ENCODE measurements at places on chromosomes 6 and 20.
A peak's percentile ranks its signal among the peaks of the same experiment; 100 is the strongest.

GRCh38 chr20:25053255-25054031 lies 4.5 kb downstream of the ACSS1 start:
- DNase-seq: no peak

GRCh38 chr6:127950566-127951145 lies 49.8 kb upstream of the THEMIS start:
- DNase-seq: no peak

- no peak for DNase-seq
These were observed 19.8 kb downstream of the MDN1 start for GRCh38 chr6:89799756-89800155.

GRCh38 chr6:107932580-107932979 lies 25.4 kb downstream of the SEC63 start:
- no peak for DNase-seq

GRCh38 chr20:21500599-21500998 lies 13.3 kb downstream of the NKX2-2 start:
- no peak for DNase-seq

DNA sequence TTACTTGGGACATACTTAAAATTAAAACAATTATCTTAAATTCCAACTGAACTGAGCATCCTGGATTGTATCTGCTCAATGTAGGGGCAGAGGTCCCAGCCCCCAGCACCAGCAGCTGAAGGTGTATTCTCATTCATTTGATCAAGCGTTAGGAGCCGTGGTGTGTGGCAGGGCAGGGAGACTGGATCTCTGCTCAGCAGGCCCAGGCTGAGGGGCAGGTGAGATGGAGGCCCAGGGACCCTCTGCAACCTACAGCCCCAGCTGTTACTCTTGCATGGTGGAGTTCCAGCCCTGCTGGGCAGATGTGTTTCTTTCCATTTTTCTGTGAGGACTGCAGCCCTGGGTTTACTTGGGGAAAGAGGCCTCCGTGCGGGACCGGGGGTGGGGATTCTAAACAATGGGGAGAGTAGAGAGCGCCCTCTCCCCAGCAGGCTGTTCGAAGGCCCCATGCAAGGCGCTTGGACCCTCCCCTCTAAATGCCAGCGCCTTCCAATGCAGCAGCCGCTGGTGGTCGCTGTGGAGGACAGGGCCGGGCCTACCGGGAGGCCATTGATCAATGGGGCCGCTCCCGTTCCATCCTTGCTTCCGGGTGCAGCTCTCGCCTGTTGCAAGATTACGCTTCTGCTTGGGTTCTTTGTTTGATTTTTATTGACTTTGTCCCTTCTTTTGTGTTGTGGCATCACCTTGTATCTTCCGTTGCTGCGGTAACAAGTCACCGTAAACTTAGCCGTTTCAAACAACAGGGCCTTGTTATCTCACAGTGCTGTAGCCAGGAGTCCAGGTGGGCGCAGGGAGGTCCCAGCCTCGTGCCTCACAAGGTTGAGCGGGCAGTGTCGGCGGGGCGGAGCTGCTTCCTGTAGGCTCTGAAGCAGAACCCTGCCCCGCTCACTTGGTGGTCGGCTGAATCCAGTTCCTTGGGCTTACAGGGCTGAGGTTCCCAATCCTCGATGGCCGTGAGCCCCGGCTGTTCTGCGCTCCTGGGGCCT lies 134.8 kb upstream of the PHACTR3 start:
- no peak for DNase-seq

GRCh38 chr6:96304997-96305396 lies 216.6 kb upstream of the UFL1 start:
- DNase-seq: no peak

GRCh38 chr6:152750694-152751093 lies at the start of gene VIP:
Gene VIP (plus strand): TSS chr6:152750797. CDS start chr6:152752178, 1,381 bp downstream.
- peak; percentile 60 for DNase-seq

DNA sequence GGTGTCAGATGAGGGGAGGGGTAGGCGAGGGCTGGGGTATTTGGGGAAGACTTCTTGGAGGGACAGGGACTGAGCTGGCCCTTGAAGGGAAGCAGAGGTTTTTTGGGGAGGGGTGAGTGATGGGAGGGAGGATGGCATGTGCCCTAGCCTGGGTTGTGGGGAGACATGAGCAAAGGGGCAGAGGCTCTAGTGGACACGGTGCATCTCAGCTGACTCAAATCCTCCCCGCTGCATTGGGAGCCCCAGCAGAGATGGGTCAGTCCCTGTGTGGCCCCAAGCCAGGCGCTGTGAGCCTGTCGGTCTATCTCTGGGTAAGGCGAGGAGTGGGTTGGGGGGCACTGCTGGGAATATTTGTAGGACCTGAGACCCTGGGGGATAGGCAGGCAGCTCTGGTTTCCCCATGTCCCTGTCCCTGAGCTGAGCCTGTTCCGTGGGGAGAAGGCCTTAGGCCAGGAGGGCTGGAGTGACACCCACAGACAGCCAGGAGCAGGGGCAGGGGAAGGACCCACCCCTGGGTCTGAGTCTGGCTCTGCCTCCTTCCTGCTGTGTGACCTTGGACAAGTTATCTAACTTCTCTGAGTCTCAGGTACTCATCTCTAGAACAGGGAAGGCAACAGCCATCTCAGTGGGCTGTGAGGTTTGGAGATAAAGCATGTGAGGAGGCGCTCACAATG lies 36.0 kb downstream of the SPDEF start:
- DNase-seq: no peak

GRCh38 chr6:131951576-131952230 lies 531 bp upstream of the CCN2 start:
- no peak for DNase-seq

All from HEK293T (cell line).